ENCODE measurements at places on chromosomes 3 and 15. TPM values are rescaled to one million over a fixed set of nuclear protein-coding genes. Genes with fewer than 3 reads are reported as not detected.

Gene COL7A1
- total RNA-seq, result 0.34 TPM

Gene MLH1
- 84.7 TPM for total RNA-seq

Gene NIT2
- 35.4 TPM for total RNA-seq

Gene ARIH1
- total RNA-seq, result 42.0 TPM

Gene DAZL
- total RNA-seq, result not detected

Gene RETNLB
- not detected for total RNA-seq

GRCh38 chr3:3101660-3102458 lies 8.3 kb downstream of the IL5RA start:
- DNase-seq, result no peak

GRCh38 chr15:68526269-68526668 lies 52.5 kb upstream of the CORO2B start:
- no peak for DNase-seq

DNA sequence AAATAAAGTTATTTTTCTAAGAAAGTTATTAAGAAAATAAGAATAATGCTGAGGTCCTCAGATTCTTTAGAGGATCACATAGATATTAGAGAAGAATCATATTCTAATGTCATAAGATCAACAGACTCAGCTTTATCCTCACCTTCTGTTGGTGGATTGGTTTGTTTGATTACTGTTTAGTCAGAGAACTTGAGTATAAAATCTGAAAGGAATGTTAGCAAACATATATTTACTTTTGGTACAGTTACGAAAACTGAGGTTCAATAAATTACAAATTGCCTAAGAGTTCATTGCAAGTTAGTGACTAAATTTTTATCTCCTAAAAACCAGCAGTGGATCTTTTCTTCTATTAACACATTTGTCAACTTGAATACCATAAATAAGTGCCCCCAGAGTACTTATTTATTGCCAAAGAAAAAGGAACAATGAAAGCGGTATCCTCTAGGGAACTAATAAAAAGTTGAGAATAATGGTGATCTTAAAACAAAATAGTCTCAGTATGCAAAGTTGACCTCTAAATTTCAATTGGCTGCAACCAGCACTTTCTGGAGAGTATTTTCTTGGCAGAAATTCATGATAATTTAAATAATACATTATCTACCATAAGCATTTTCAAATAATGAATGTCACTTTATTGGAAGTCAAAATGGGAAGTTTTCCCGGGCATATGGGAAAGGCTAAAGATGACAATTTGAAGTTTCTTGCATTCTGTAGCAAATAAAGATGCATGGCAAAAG lies 296.8 kb downstream of the OTOL1 start:
- DNase-seq, result no peak

GRCh38 chr3:120144267-120144666 lies 50.0 kb upstream of the GSK3B start:
- no peak for DNase-seq

DNA sequence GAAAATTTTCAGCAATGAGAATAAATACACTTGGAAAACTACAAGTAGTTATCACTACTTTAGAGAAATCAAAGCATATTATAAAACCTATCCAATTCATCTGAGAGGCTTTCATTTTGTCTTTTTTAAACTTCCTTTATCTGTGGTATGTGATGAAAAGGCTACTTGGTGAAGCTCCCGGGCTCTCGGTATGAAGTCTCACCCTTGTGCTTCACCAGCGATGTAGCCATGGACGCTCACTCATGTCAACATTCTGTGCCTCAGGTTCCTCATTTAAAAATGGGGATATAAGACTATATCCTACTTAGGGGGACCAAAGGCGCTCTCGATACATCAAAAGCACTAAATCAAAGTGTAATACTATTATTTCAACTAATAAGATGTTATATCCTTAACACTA lies 14.9 kb downstream of the SATB1 start:
- no peak for DNase-seq

GRCh38 chr3:10599017-10599416 lies 93.6 kb upstream of the ATP2B2 start:
- DNase-seq, result no peak

DNA sequence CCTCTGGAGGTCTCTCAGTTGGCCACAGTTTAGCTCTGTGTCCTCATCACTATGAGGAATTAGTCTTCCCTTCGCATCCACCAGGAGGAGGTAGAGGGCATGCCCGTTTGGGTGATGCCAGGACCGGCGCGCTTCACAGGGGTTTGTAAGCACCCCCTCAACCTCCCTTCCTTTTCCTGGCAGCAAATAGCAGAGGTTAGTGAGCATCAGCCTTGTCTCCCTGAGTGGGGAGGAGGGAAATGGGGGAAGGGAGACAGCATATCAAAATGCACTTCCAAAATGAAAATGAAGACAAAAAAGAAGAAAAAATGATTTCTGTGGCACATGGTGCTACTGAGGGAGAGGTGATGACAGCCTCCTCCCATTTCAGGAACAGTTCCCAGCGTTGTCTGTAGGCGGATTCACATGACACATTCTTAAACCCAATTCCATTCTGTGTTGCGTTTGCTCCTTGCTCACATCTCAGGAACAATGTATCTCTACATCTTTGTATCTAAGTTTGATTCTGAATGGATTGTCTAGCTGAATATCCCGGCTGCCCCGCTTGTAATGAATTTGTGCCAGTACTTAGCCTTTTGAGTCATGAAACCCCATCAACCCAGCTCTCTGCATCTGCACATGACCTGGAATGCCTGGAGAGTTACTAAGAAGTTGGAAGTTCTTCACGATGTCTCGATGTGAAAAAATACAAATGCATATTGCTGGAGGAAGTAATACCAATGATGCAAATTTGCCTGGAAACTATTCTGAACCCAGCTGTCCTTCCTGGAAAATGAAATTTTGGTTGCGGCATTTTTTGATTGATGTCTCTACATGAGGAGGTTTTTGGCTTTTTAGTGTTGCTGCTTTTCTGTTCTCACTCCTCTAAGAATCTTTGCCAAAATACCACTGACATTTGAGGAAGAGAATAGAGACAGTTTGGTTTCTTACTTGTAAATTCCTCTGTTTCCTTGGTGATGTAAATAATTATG lies 45.2 kb downstream of the TYRO3 start:
- peak; percentile 89 for DNase-seq

DNA sequence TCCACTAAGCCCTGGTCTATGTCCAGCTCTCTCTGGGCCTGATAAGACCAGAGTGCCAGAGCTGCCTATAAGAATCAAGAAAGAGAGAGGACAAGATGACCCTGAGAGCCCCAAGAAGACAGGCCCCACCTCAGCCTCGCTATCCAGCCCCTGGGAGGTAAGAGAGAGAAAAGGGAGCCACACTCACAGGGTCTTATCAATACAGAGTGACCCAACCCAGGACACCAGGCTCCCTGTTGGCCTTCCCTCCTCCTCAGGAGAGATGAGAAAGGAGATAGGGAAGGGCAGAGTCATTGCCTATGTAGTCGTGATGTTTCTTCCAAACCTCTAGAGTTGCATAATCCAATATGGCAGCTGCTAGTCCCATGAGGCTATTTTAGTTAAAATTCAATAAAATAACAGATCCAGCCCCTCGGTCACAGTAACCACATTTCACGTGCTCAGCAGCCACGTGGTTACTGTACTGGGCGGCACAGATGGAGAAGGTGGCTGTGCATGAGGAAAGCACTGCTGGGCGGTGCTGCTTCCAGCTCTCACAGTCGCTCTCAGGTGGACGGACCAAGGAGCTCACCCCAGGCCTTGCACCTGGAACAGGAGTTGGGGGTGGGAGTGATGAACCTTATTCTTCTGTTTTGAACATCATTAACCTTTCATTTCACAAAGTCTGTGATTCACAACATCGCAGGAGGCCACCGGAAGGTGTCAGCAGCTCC lies 525.8 kb downstream of the SHQ1 start:
- no peak for DNase-seq

- DNase-seq, result no peak
Observed at GRCh38 chr3:98967758-98968157, 66.3 kb upstream of the DCBLD2 start.

DNA sequence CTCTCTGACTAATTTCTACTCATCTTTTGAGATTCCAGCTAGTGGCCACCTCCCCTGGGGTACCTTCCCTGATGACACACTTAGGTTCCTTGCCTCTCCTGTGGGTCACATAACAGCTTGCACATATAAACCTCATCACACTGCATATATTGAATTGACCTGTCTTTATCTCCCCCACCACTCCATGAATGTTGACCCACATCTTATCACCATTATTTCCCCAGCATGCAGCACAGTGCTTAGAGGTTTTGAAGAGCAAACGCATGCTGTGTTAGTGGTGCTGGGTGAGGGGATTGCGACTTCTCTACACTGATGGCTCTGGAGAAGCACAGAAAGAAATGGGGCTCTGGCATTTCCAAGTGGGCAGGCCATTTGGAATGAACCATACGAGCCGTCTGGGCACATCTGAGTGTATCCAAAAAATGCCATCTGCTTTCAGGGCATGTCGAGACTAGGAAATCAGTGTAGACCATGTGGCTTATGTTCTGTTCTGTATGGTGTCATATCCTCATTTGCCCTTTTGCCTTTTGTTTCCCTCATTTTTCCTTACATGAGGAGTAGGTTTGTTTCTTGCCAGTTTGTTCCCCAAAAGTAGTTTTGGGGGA lies 333.2 kb upstream of the TRIM42 start:
- DNase-seq, result peak; percentile 22
